NCI-H187 (cell line): ENCODE measurements at places on chromosomes 2 and 18.

DNA sequence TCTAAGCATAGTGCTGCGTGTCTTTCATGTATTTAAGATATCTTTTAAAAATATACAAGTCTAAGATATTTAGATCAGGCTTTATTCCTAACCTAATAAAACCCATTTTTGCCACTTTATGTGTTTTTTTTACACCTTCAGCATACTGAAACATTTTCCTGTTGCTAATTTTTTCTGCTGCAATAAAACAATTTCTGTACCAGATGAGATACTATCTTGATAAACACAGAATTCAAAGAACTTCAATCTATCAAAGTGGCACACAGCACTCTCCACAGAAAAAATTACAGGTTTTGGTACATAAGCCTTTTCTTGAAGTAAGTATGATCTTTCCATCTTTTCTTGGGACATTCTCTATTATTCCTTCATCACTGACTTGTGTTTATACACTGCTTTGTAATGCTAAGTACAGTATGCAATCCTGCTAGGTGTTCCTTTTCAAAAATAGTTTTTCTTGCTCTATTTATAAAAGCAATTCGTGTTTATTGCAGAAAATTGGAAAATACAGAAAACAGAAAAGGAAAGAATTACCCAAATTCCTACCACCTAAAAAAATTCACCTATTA, 16.2 kb downstream of the REV1 start:
- DNase-seq, result no peak

- no peak for DNase-seq
Measured at GRCh38 chr2:118348380-118349034, 260.2 kb downstream of the INSIG2 start.

DNA sequence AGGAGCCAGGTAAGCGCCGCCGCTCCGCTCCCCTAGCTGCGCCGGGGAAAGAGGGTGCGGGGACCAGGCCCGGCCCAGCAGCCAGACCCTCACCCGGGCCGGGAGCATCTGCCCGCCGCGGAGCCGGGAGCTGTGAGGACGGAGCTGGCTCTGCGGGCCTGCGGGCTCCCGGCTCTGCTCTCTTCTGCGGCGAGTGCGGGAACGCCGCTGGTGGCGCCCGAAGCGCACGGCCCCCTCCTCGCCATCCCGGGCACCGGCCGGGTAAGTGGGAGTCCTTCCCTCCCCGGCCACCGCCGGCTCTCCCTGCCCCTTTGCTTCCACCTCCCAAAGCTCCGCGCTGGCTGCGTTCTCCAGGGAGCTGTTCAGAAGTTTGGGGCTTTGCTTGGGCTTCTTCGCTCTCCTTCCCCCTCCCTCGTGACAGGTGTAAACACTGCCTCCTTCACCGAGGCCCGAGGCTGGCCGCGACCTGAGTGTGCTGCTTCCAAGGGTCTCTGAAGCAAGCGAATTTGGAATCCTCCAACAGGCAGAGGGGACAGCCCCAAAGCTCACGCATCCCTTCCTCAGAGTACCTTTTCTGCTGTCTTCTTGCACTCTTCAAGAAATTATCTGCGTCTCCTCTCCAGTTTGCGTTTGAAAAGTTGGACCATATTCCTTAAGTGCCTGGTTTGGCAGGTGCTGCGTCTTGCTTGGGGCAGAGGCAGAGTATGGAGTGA, 632 bp downstream of the AFTPH start:
- DNase-seq, result no peak

DNA sequence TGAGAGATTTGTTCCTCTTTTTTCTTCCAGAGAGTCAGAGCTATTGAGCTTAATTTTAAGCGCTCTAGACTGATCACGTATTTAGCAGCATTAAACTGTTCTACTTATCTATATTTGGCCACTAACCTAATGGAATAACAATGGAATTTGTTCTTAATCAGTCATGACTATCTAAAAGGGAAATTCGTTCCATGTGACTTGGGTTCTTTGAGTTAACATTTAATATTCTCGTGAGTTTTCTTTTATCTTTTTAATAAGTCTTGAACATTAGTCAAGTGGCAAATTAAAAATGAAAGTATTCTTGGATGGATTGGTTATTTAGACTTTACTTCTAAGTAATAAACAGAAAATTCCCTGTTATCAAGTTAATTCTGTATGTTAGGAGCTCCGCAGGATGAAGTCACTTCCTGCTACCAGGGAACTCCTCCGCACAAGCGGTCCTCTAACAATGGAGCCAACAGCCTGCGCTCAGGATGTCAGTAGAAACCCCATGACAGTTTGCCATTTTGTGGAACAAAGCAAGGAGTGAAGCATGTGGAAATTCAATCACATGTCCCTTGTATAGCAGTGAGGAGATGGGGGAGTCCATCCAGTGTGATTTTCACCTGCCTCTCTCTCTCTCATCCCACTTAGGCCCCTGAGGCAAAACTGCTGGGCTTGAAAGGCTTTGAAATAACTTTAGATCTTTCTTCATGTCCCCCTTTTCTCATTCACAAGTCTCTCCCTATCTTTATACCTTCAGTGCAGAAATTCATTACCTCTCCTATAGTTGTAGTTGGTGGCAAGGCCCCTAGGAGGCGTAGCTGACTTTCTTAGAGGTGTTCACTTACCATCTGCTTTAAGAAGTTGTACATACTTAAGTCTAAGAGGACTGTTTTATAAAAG, 138.1 kb downstream of the WDR7 start:
- no peak for DNase-seq

DNA sequence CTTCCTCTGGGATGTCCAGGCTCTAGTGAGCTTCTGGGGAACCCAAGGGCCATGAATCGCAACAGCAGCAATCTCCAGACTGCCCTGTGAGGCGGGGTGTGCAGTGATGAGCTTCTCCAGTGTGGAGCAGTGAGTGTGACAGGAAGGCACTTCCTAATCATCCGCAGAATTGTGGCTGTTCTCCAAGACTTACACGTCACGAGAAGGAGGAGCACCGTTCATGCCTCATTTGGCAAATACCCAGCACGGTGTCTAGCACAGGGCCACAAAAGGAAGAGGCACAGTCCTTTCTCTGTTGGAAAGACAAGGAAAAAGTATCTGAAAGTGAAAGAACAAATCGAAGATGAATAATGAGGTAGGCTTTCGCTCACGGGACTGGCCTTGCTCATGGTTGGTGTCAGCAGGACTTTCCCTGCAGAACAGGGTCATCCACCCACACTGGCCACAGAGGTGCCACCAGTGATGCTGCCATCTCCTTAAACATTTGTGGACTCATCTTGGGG, 125.1 kb upstream of the HAAO start:
- DNase-seq, result no peak

DNA sequence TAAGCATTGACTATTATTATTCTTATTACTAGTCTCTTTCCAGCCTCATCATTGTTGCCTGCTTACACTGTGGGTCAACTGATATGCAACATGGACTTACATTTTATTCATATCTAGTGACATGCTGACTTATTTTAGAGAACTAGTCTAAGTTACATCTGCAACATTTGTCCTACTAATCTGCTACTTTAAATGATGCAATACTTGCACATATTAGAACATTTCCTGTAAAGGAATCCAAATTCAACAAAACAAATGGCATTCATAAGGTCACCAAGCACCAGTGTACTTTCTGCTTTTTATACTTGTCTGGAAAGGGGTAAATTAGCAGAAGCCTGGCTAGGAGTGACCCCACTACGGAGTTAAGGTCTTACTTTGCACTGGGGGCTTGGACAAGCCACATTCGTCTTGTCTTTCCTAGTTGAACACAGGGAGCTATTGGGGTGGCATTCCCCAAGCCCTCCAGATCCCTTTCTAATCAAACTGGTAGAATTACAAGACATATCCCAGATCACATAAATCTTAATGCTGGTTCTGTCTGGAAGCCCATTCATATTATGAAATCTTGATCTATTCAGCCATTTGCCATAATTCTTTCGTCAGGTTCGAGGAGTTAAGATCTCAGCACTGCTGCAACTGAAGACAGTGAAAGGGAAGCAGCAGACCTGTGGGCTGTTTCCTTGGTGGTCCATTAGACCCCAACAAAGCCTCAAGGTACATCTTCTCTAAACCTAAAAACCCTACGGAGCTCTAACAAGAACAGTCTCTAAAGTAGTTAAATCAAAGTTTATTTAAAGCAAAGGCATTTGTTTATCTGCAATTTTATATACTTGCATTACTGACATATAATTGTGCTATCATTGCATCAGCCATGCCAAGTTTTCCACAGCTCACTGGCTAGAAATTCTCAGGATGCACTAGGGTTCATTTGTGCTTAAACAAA, 49.9 kb upstream of the RTN4 start:
- DNase-seq, result no peak

GRCh38 chr2:64931246-64932115, 57.7 kb upstream of the SLC1A4 start:
- DNase-seq, result no peak

- DNase-seq, result peak; percentile 49
Measured at GRCh38 chr2:50401772-50402653, 629.9 kb downstream of the NRXN1 start.

DNA sequence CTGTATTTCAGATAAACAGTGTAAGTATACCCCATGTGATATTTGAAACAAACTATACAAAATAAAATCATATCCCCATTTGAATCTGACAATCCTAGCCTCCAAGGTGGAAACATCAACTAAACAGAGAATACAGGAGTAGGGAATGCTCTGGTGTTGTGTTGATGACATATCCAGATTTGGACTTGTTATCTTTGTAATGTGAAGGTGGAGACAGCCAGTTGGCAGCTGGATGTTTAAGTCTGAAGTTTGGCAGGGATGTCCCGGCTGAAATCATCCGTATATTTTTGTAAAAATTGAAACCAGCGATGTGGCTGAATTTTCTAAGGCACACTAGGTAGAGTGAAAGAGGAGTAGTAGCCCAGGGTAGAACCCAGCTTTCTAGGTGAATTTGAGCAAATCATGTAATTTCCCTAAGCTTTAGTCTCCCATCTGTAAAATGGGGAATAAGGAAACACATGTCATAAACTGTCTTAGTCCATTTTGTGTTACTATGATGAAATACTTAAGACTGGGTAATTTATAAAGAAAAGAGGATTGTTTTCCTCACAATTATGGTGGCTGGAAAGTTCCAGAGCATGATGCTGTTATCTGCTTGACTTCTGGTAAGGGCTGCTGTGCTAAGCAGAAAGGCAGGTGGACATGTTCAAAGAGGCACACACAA, 246.6 kb upstream of the APCDD1 start:
- no peak for DNase-seq

DNA sequence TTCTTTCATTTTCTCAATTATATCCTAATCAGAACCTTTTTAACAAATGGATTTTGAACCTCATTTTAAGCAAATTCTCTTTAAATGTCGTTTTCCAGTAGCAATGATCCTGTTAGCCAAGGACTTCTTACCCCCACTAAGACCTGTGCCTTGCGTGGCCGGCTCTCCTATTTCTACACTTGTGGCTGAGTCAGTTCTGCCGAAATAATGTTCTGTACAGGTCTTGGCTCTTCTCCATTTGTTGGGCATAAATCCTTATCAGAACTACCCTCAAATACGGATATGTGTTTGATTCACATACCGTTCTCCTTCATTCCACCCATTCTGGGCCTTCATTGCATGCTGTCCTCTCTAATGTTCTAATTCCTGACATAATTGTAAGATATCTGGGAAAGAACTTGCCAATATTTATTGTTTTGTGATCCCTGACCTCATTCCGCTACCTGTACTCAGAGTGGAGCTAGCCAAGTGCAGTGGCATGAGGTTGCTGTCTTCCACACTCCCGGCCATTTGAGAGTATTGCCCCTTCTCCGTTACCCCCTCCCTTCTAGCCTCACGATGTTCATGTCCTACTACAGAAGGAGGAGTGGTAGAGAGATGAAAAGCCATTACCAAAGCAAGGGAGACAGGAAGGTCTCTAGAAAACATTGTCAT, 78.7 kb downstream of the MYOM1 start:
- DNase-seq, result no peak

DNA sequence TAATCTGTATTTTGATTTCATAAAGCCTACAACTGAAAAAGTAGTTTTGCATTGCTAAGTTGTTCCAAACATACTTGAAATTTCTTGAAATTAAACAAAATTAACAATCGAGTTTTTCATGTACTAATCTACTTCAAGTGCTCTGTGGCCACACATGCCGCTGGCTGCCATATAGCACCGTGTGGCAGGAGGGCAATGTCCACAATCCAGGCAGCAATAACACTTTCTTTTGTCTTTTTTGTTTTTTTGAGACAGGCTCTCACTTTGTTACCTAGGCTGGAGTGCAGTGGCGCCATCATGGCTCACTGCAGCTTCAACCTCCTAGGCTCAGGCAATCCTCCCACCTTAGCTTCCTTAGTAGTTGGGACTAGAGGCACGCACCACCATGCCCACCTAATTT, 36.1 kb downstream of the SAP130 start:
- no peak for DNase-seq

GRCh38 chr2:6264198-6264597, 572.0 kb downstream of the SOX11 start:
- DNase-seq, result no peak

GRCh38 chr2:185502351-185502750, 236.3 kb upstream of the FSIP2 start:
- no peak for DNase-seq

DNA sequence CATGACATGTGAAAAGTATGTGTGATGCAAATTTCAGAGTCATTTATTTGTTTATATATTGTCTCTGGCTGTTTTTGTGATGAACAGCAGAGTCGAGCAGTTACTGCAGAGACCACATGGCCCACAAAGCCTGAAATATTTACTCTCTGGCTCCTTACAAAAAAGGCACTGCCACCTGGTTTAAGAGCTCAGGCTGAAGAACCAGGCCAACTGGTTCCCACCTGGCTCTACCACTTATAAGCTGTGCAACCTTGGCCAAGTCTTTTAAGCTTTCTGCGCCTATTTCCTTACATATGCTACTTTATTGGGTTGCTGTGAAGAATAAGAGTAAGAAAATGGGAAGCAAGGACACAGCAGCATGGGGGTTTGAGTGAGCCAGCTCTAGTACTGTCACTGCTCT, 207.6 kb downstream of the L3MBTL4 start:
- no peak for DNase-seq

DNA sequence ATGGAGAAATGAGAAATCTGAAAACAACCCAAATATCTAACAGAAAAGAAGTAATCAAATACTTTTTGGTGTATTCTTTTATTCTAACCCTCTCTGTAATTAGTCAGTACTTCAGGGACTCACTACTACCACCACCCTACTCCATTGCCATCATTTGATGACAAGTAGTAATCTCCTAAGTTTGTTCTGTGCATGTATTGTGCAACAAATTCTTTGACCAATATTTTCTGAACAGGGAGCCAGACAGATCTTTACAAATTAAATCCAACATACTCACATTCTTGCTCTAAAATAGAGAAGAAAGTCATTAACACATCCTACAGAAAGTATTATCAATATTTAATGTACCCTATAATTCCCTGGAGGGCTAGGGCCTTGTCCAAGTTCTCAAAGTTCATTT, 1416.4 kb downstream of the DSC3 start:
- DNase-seq, result no peak

GRCh38 chr2:216714376-216714775, 19.0 kb upstream of the IGFBP5 start:
- no peak for DNase-seq

- DNase-seq, result no peak
Measured at GRCh38 chr2:240556553-240557100, 1.2 kb downstream of the ANKMY1 start.
